D341Med (cell line): ENCODE measurements at places on chromosomes 12 and 14.

- no peak for DNase-seq
Measured at GRCh38 chr12:53612978-53613377, 13.2 kb downstream of the ATF7 start.

DNA sequence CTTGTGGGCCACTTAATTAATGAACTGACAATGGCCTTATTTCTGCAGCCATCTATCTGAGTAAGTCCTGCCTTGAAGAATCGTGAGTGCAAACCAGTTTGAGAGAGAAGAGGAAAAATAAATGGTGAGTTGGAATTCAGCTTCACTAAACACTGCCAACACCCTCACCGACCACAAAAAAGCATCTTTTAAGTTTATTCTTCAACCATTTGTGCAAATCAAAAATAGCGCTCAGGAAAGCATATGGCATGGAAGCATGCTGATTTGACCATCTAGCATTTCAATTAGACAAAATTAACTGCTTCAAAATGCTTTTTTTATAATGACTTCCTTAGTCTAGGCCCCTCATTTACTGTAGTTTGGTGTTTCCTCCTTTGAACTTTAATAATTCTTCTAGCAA is 294.0 kb downstream of the PPFIA2 start:
- DNase-seq: no peak

DNA sequence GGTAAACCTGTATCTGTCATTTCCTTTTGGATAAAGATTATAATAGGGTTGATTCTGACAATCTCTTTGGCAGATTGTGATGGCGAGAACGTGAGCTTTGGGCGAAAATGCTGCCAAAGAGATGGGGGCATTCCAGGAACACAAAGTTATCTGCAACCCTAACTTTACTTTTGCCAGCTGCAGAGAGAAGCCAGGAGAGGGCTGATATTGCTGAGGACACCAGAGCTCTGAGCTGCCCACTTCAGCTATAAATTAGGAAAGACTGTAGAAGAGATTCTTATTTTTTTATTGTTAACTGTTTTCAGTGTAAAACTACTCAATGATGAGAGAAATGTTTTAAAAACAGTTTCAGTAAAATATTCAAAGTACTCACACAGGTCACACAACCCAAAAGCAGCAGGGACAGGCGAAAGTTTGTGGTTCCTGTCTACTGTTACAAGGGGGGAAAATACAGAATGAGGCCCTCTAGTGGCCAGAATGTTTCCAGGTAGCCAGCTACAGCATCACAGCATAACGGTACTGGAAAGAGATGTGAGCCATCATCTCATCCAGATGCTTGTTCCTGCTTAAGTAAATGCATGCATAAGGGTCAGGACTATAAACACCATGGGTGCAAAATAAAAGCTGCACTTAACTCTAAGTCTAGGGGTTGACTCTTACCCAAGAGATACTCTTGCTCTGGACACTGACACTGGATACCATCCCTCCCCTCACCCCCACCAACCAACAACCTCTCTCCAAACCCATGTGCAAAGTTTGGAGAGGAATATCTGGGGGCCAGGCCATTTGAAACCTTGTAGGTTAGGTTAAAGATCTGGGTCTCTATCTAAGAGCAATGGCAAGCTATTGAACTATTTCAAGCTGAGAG is 498.4 kb downstream of the RMST start:
- DNase-seq: peak; percentile 35

DNA sequence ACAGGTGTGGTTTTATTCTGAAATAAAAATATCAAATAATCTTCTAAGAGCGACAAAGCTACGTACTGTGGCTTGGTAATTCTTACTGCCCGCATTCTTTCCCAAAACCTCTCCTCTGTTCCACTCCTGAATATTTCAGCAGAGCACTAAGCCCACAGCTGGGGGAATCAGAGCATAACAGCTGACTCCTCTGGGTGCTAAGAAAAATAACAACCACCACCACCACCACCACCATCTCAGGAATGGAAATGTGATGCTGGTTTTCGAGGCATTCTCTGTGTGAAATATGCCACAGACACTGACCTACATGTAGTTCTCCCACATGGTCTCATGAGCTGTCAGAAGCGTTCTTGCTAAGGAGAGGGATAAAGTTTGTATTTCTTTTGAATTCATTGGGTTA is 183.7 kb downstream of the BMP4 start:
- no peak for DNase-seq

- no peak for DNase-seq
Measured at GRCh38 chr14:79037593-79037992, 867.4 kb downstream of the NRXN3 start.
